ENCODE measurements at places on chromosomes 1 and 21.

DNA sequence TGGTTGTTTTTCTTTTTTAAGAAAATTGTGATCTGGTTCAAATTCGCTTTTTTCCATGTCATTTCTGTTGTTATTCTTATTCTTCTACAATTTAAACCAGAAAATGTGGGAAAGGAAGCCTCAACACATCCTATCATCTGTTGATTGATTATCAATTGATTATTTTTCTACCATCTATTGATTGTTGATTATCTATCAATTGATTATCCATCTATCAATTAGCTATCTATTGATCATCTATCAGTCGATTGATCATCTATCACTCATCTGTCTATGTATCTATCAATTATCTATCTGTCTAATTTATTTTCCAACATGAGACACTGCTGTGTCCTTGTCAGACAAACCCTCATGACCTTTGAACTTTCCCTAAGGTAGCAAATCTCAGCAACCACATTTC is 136.1 kb upstream of the ARHGEF16 start:
- no peak for DNase-seq

DNA sequence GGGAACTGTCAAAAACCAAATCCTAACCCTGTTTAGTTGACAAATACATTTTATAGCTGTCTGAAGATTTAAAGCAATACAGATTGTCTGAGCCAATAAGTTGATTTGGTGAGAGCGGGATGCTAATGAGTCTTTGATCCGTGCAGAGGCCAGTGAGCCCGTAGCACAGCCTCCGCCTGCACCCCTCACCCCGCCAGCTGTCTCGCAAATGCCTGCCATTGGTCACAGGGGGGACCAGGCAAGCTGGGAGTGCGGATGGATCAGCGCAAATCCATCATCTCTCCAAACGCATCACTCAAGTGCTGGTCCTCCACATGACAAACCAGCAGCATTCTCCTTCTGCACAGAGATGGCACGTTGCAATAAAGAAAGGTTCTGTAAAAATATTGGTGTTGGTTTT is 51.0 kb downstream of the ZBTB18 start:
- no peak for DNase-seq

GRCh38 chr1:24584171-24584647 is 28.3 kb downstream of the NCMAP start:
- DNase-seq = no peak

GRCh38 chr1:82710091-82710490 is 909.4 kb downstream of the ADGRL2 start:
- no peak for DNase-seq

DNA sequence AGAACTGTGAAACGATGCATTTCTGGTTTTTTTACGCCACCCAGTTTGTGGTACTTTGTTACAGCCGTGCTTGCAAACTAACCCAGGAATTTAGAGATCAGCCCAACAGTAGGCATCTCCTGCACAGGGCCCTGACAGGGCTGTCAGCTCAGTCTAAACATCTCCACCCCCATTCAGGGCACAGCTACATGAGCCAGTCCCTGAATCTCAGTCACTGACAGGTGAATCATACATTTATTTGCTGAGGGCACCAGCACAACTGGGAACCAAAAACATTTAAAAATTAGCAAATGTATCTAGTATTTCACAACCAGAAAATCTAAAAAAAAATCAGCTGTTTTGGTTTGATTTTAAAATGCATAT is 30.7 kb downstream of the PRDX6 start:
- DNase-seq = no peak

GRCh38 chr1:170436928-170437327 is 95.0 kb upstream of the GORAB start:
- no peak for DNase-seq

DNA sequence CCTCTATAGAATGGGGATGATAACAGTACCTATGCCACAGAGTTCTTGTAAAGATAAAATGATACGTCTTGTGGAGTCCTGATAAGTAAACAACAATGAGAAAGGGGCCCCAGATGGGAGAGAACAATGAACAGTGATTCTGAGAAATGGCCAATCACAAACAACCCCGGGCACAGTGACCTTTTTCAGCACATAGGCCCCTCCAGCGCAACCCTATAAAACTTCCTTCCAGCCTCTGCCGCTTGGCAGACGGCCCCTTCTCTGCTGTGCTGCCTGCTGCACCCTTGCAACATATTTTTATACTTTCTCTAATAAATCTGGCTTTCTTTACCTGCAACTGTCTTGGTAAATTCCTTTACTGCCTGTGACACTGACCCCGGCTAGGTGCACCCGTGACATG is 8.9 kb downstream of the RCAN1 start:
- DNase-seq = no peak

- DNase-seq = no peak
Measured at GRCh38 chr1:209398313-209398991, 185.1 kb upstream of the CAMK1G start.

Measured in activated CD8-positive, alpha-beta memory T cell treated with anti-CD3 and anti-CD28 coated beads, Interleukin-2, amount 50 U/mL, for 4 hours (primary cell).